NCI-H2081 (cell line): ENCODE measurements at places on chromosomes 12 and 14.

- DNase-seq: no peak
Observed at GRCh38 chr12:115767916-115768315, 509.6 kb downstream of the MED13L start.

DNA sequence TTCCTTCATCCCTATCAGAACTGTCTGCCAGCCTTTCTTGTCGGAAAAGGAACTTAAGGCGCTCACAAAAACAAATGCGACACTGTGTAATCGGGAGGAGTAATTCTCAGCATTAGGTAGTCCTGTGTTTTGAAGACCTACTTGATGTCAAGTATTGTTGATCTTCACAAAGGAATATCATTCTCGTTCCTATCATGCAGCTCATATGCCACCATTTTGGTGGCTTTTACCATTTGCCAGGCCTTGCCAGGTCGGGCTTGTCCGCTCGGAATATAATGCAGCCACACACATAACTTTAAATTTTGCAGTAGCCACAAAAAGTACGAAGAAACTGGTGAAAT, 903 bp upstream of the PPP4R3A start:
- DNase-seq: no peak

DNA sequence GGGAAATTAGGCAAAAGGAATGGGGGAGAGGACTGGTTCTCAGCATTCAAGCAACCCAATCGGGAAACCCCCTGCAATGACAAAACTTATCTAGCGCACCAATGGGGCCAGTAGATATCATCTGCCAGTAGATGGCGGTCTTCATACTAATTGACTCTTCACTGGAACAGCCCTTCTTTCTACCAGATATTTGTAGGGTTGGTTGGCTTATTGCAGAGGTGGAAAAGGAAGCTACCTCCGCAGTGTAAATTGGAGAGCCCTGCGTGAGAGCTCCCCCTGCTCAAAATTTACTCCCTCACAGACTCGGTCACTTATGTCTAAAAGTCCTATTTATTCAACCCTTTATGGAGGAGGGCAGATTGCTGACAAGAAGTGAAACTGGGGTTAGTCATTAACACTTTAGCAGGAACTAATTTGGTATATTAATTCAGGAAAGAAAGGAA, 166.1 kb upstream of the CCND2 start:
- DNase-seq: no peak

GRCh38 chr12:26373606-26374495, 178.5 kb downstream of the SSPN start:
- no peak for DNase-seq

- no peak for DNase-seq
Observed at GRCh38 chr12:26620907-26621306, 212.1 kb downstream of the ITPR2 start.

- DNase-seq: no peak
Observed at GRCh38 chr12:91441993-91442952, 259.7 kb upstream of the DCN start.

DNA sequence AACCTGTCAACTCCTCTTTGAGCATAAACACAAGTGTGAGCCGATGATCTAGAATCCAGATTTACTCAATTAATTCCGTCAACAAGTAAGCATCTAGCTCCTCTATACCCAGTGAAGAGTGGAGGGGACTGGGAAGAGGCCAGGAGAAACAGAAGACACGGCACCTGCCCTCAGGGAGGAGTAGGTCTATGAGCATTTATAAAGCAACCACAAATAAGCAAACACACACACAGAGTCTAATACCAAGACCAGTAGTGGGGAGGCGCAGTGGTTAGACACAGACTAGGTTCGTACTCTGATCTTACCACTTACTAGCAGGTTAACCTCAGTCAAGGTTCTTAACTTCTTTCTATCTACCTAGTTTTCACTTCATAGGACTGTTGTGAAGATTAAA, 5.9 kb upstream of the FOXN3 start:
- no peak for DNase-seq

DNA sequence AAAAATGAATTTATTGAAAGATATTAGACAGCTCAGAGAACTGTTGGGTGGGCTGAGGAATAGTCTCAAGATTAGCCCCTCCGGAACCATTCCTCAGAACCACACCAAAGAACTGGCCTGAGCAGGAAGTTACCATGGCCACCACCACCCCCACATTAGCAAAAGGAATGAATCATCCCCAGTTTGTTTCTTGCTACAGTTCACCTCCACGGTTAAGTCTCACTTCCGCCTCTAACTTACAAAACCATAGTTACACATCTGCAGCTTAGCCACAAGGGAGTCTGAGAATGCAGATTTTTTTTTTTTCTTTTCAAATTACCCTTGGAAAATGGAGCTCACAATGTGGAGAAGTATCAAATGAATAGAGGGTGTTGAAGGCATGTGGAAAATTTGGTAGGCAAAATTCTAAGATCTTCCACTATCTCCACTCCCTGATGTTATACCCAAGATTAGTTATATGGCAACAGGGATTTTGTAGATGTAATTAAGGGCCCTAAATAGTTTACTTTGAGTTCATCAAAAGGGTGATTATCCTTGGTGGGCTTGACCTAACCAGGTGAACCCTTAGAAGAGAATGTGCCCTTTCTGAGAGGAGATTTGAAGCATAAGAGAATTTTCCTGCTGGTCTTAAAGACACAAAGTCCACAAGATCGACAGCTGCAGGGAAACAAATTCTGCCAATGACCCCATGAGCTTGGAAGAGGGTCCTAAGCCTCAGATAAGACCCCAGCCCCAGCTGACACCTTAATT, 129.8 kb upstream of the KRR1 start:
- DNase-seq: no peak

DNA sequence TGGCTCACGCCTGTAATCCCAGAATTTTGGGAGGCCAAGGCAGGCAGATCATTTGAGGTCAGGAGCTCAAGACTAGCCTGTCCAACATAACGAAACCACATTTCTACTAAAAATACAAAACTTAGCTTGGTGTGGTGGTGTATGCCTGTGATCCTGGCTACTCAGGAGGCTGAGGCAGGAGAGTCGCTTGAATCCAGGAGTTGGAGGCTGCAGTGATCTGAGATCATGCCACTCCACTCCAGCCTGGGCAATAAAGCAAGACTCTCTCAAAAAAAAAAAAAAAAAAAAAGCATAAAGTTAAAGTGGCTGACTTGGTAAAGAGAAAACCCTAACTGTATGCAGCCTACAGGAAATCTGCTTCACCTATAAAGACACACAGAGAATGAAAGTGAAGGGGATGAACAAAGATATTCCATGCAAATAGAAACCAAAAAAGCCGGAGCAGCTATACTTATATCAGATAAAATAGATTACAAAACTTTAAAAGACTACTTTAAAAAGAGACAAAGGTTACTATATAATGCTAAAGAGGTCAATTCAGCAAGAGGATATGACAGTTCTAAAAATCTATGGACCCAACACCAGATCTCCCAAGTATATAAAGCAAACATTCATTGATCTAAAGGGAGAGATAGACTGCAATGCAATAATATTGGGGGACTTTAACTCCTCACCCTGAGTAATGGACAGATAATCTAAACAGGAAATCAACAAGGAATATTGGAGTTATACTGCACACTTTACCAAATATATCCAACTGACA, 4.1 kb downstream of the CLEC2B start:
- no peak for DNase-seq

DNA sequence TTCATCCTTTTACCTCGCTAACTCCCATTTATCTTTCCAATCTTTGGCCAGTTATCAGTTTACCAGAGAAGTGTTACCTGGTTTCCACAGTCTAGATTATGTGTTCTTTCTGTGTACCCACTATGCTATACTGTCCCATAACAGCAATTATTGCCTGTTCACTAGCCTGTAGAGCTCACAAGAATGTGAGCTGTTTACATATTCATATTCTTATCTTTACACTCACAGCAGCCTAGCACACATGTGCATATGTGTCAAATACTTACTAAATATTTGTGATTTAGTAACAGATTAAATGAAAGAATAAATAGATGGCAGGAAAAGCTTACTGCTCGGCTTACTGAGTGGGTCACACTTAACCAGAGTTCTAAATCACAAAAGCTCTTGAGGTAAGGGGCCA, 97.8 kb downstream of the NOVA1 start:
- DNase-seq: no peak

DNA sequence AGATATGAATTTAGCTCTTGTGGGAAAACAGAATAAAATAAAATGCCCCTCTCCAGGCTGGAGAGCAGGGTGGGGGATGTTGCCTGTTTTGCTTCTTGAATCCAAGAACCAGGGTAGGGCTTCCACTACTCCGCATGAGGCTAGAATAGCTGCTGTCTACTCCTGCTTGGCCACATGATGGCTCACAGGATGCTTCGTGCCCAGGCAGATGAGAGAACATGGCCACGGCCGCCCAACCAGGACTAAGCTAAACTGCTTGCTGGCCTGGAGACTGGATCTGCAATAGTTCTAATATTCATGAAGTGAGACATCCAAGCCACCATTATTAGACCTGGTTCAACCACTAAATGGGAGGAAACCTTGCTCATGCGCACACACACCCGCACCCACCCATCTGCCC, 122.2 kb upstream of the METAP2 start:
- no peak for DNase-seq

DNA sequence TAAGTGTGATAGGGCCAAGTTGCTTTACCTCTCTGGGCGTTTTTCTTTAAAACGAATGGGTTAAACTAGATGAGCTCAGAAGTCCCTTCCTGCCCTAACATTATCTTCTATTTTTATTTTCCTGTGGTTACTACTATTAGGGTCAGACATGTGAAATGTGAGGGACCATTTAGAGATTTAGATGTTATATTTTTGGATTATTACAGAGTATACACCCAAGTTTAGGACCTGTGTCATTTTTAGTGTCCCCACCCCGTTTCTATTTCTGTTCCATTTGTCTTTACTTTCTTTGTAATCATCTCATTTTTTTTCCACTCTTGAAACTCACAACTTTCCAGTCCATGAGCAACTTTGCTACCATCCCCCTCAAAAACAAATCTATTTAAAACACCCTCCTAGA, 56.3 kb downstream of the SLC4A8 start:
- DNase-seq: no peak

- DNase-seq: no peak
Observed at GRCh38 chr14:52735921-52736489, 6.0 kb downstream of the STYX start.
